ENCODE measurements at places on chromosomes 1 and 21.

DNA sequence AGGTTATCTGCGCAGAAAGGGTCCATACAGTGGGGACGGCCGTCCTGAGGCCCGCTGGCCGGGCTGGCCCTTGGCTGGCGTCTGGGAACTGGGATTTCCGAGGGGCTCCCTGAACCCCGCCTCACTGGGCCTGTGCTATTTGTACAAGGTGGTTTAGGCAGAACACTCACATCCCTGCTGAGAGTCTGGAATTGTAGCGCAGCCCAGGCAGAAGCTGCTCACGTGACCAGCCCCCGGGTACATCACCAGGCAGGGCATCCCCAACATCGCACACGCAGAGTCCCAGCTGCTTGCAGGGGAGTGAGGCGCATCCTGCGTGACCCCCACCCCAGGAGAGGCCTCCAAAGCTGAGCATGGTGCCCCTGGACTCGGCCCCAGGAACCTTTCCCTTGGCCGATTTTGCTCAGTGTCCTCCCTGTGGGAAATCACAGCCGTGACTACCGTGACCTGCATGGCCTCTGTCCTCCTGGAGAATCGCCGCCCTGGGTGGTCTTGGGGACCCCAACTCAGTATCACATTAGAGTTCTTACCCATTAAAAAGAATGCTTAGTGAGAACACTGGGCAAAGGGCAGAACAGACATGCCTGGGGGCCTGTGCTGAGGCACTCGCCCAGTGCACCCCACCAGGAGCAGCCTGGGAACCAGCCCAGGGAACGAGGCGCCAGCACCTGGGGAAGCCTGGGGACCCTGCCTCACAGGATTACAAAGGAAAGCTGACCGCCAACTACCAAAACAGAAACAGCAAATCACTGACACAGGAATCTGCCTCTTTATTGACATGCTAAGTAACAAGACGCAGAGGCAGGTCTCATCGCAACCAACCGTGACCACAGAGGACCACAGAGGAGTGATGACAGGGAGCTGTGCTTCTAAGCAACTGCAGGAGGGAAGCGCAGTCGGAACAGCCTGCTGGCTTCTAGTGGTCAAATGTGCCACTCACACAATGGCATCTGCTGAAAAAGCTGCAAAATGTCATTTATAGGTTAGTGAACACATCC, 33.5 kb downstream of the UBE2G2 start:
- DNase-seq, result no peak

- no peak for DNase-seq
Measured at GRCh38 chr1:165927169-165927568, 99.8 kb downstream of the UCK2 start.

- peak; percentile 17 for DNase-seq
Measured at GRCh38 chr1:197143276-197143675, 3.2 kb downstream of the ASPM start.

DNA sequence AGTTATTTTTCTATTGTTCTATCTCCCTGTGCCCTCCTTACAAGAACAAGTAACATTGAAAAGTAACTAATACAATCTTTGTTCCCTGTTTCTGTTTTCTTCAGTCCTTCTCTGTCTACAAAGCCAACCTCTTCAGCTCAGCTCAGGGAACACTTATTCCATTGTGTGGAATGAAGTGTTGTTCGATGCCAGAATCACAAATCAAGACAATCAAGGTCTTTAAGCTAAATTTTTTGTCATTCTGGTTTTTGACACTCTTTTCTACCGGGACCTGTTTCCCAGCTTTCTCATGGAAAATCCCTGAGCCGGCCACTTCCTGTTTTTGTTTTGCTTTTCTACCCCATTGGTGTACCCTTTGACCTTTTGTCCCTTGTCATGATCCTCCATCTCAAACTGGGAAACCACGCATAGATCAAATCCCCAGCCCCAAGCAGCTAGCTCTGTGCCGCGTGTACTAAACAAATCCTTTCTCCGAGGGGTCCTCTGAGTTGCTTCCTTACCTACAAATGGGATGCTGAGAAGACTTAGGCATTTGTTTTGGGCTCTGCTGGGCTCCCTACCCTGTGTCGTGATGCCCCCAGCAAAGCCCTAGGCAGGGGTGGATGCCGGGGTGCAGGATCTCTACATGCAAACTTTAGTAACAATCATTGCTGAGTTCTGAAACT, 141.8 kb downstream of the TOMM20 start:
- no peak for DNase-seq

DNA sequence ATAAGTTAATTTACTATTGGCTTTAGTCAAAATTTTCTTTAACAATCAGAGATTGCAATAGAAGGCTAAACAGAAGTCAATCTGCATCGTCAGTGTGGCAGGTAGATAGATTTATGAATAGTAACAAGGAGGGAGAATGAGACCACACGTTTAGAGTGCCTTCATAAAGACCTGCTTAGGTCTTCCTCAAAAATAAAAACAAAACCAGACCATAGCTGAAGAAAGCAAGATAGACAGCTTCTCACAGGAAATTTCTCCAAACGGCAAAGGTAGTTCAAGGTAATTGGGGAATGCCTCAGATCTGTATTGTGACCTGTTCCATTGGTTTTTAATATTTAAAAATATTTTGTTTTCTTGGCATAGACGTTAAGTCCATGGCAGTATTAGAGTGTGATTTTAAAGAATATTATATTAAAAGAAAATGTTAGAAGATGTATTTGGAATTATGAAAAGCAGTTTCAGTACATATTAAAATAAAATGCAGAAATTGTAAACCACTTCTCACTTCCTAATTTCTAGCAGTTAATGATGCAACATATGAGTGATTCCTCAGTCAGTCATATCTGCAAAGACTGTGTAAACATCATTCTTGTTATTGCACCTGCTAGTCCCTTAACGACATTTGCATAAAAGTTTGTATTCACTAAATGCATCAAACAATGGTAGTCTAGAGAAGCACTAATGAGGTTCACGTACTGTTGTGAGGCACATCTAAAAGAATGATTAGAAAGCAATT, 278.0 kb downstream of the HLX start:
- peak; percentile 77 for DNase-seq

GRCh38 chr1:48000883-48001282, 3.7 kb upstream of the TRABD2B start:
- no peak for DNase-seq

GRCh38 chr1:38308780-38309179, 262.2 kb upstream of the POU3F1 start:
- DNase-seq, result no peak

- DNase-seq, result no peak
Measured at GRCh38 chr1:233796146-233796783, 108.2 kb upstream of the SLC35F3 start.

DNA sequence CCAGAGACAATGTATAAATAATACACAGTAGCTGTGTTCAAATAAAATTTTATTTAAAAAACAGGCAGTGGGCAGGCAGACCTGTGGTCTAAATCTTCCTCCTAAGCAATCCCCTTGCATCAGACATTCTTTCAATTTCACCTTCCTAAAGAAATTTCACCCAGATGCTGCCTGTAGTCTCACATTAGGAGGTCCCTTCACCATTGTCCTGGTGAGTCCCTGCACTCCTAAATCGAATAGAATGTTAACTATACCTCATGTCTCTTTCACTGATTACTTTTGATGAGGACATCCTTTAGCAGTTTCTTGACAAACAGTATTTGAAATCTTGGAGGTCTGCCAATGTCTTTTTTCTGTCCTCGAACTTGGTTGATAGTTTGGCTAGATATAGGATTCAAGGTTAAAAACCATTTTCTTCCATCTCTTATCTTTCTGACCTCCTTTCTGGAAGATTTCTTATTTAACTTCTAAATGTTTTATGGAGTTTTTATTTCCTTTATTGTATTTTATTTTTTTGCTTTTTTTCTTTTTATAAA, 77.5 kb downstream of the LPGAT1 start:
- no peak for DNase-seq

DNA sequence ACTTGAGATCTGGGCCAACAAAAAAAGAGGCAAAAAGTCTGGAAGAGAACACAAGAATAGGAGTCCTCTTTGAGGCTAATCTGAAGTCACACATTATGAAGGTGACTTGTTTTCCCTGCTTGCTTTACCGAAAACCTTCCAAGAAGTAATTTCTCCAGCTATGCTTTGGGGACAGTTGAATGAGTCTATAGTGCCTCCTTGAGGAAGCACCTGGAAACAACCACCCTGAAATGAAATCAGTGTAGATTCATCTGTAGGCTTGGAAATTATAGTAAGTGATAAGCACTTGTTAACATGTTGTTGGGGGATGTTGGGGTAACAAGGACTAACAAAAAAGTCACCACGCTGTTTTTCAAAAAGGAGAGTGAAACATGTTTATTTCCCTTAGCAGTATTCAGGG, 23.4 kb upstream of the RPTN start:
- peak; percentile 44 for DNase-seq

DNA sequence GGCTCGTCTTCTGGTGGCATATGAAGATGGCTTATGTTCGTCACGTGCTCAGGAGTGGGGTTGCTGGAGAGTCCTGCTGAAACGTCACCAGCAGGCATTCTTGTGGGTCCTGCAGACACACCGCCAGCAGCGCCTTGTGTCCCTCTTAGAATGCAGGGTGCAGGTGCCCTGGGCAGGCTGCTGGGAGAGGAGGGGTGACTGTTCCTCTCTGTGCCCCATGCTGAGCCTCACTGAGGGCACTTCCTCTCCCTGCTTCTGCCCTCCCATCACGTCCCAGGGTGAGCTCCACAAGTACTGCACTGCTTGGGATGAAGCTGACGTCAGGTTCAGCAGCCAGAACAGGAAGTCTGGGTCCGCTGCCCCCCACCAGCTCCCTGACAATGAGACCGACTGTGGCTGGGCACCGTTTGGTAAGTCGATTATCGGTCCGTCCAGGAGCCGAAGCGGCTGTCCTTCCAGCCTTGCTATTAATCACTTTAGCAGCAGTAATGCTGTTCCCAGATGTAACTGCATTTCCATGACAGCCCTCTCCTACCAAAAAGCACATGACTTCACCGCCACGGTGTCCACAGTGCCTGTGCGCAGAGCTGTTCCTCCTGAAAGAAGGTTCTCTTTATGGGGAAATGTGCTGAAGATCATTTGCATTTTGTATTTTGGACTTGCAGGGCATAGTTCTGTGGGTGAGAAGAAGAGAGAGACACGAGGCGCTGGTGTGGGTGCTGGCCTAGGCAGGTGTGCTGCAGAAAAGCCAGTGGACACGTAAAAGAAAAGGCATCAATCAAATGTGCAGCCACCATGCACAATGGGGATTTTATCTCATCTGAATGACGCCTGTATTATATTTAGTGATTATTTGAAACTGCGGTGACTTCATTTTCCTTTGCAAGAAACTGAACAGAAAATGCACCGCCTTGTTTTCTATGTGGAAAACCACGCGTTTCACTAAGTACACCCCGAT, 21.0 kb downstream of the SLC37A1 start:
- DNase-seq, result peak; percentile 66

GRCh38 chr1:222543817-222544216, 4.1 kb downstream of the HHIPL2 start:
- no peak for DNase-seq

GRCh38 chr1:85992791-85993190, 163.8 kb downstream of the COL24A1 start:
- DNase-seq, result no peak

DNA sequence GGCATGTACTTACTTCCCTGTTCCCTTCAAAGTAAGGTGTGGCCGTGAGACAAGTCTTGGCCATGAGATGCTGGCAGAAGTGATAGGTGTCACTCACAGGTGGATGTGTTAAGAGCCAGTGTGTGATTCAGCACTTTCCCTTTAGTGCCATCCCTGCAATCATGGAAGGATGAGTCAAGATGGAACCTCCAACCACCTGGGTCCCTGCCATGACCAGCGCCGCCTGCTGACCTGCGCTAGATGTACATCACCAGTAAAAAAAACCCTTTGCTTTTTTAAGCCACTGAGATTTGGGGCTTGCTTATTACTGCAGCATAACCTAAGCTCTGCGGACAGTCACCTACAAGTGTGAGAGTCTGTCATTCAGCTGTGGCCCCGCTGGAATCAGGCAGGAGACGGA, 71.7 kb downstream of the TOMM20 start:
- DNase-seq, result peak; percentile 11

- DNase-seq, result no peak
Measured at GRCh38 chr1:56302878-56303277, 276.5 kb downstream of the PLPP3 start.

- DNase-seq, result no peak
Measured at GRCh38 chr1:10821388-10821787, 24.9 kb upstream of the CASZ1 start.

- DNase-seq, result no peak
Measured at GRCh38 chr1:41388510-41388909, 27.3 kb downstream of the FOXO6 start.

DNA sequence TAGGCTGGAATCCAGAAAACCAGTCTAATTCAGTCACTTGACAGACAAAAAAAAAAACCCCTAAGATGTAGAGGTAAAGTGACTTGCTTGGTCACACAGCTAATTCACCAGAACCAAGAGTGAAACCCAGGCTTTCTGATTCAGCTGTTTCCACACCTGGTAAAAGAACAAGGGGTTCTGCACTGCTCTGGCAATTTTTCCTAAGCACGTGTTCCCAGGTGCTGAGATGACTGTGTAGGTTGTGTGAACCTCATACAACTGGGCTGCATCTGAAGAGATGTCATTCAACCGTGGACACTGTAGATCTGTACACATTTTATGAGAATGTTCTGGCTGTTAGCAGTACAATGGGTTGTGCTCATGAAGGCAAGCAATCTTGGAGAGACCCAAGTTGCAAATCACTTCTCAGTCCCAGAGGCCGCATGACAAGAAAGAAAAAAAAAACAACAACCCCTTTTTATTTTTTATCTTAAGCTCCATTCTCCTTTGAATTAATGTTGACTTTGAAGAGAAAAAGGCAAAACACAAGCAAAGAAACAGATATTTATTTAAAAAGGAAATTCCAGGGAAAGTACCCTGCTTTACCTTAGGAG, 95.4 kb downstream of the INTS7 start:
- no peak for DNase-seq

DNA sequence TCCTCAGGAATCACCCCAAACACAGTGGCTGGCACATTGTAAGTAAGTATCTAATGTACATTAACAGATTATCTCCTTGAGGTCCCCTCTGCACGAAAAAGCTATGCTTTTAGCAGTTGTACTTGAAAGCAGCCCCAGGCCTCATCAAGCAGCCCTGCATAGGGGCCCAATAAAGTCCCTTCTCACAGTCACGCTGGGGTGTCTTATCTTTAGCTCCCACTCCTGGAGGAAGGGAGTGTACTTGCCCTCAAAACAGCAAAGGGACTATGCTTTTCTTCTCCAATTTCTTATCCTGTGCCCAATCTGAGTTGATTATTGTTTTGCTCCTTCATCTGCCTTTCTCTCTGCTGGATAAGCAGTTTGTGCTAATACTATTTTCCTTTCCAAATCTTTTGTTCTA, 168.8 kb upstream of the PLXNA2 start:
- DNase-seq, result no peak

DNA sequence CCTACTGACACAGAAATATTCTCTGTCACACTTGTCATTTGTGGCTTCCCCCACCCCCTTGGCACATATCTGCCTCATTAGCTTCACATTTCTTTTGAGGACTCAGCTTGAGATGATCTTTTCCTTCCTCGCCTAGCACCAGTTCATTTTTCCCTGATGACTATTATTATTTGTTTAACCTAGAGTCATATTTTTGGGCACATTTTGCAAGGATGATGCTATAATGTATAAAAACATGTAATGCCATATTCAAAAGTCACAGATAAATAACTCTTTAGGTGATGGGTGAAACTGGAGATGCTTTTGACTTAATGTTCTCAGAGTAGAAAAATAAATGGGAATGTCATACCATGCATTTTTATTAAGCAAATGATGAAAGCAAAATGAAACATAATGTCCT, 202.7 kb downstream of the BACH1 start:
- no peak for DNase-seq

GRCh38 chr1:40039245-40039756, 1.2 kb upstream of the CAP1 start:
- DNase-seq, result peak; percentile 56

Data from CD14-positive monocyte (primary cell).